ENCODE measurements at places on chromosomes 16 and 17.
A peak's percentile ranks its signal among the peaks of the same experiment; 100 is the strongest.

- no peak for DNase-seq
Observed at GRCh38 chr17:80633994-80634566, 89.4 kb downstream of the RPTOR start.

GRCh38 chr16:8564934-8565345, 25.4 kb downstream of the TMEM114 start:
- DNase-seq: no peak

GRCh38 chr17:19004421-19005136, at the start of gene FAM83G:
Gene FAM83G (minus strand): TSS chr17:19004764. CDS start chr17:19004041, 723 bp downstream.
- DNase-seq: peak; percentile 82

DNA sequence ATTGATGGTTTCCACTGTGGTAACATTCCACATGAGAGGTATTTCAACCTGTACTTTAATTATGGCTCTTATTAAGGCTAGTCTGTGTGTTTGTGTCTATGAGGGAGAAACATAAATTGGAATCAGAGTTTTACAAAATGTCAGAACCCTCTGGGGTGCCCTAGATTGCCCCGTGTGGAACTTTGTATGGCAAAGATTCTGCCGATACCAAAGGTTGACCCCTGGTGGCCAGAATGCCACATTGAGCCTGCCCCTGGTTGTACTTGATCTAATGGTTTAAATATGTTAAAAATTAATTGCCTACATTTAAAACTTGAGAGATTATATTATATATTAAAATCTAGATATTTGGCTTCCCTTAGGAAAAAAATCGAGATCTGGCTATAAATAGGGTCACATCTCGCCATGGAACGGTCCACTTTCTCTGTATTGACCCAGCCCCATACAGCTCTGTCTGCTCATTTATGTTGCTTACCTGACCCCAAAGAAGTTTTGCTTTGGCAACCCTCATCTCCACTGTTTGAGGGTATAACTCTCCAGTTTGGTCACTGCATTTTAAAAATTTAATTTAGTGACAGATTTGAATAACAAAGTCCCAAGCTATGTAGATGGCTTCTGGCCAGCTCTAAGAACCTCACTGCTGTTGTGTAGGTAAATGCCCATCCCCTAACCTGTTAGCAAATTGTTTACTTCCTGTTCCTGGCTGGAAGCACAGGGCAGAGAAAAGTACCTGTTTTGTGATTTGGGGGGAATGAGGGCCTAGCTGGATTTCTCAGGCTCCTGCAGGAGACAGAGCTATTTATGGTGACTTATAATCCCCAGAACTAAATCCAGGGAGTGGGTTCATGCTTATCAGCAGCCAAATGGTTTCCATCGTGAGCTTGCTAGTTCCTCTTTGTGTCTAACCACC, 95.0 kb downstream of the PLCG2 start:
- no peak for DNase-seq

DNA sequence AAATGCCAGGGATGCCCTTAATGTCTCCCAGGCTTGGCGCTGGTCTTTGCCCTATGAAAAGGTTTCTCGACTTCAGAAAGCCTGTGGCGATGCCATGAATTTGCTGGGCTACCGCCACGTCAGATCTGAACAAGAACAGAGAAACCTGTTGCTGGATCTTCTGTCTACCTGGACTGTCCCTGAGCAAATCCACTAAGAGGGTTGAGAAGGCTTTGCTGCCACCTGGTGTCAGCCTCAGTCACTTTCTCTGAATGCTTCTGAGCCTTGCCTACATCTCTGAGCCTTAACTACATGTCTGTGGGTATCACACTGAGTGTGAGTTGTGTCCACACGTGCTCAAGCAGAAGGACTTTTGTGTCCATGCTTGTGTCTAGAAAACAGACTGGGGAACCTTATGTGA, 11.4 kb downstream of the CHST4 start:
- DNase-seq: no peak

DNA sequence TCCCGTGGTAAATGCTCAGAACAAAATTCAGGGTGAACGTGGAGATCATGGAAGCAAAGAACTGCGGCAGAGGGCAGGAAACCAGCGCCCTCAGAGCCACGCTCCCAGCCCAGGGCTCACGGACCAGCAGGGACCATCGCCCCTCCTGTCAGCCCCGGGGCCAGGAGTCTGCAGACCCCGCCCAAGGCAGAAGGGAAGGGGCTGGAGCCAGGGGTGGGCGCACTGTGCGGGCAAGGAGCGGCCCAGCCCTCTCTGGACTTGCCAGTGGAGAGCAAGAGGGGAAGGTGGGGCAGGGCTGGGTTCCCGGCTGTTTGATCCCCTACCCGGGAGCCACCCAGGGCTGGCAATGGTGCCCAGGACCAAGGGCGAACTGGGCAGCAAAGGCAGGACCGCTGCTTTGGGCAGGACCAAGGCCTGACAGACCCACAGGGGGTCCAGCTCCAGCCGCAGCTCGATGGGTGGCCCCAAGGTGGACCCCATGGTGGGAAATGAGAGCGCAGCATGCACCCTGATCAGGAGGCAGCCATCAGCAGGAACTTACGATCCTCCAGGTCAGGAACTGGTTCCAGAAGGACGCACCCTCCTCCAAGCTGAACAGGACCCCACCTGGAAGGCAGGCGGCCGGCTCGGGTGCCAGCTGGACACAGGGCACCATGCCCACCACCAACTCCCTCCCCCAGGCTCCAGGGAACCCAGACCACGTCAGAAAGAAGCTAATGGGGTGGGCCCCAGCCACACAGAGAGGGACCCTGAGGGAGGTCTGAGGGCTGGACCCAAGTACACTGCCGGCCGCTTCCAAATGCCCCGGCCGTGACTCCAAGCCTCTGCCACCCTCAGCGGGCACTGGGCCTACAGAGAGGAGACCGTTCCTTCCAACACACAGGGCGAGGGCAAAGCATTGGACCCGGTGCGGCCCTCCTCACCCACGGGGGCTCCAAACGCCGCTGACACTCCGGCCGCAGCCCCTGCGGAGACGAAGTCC, 11.1 kb upstream of the CCDC154 start:
- DNase-seq: no peak

DNA sequence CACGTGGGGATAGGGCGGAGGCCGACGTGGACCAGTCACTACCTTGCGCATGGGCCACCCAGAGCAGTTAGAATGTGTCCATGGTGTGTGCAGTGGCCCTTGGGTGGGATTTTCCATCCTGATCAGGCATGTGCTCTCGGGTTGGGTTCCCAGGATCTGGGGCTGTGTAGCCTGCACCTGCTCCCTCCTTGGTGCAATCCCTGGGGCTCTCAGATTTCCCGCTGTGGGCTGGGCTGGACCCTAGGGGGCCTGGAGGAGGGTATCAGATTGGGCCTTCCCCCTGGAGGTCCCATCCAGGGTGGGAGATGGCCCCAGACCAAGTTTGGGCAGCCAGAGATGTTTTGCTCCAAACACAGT, 1.3 kb downstream of the SMTNL2 start:
- no peak for DNase-seq

DNA sequence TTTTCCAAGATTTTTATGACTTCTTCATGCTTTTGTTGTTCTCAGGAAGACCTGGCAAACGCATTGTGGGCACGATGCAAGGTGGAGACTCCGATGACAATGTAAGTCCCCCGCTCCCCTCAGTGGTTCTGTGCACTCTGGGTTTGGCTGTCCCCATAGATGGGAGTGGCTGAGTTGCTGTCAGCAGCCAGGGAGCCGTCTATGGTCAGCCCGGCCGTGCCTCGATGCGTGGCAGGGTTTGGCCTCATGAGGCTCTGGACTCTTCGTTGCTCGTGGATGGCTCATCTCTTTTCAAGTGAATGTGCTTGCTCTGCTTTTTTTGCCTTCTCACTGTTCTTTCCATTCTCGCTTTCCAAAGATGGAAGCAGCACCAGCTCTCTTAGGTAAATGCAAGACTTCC, 31.9 kb downstream of the CLUAP1 start:
- no peak for DNase-seq

DNA sequence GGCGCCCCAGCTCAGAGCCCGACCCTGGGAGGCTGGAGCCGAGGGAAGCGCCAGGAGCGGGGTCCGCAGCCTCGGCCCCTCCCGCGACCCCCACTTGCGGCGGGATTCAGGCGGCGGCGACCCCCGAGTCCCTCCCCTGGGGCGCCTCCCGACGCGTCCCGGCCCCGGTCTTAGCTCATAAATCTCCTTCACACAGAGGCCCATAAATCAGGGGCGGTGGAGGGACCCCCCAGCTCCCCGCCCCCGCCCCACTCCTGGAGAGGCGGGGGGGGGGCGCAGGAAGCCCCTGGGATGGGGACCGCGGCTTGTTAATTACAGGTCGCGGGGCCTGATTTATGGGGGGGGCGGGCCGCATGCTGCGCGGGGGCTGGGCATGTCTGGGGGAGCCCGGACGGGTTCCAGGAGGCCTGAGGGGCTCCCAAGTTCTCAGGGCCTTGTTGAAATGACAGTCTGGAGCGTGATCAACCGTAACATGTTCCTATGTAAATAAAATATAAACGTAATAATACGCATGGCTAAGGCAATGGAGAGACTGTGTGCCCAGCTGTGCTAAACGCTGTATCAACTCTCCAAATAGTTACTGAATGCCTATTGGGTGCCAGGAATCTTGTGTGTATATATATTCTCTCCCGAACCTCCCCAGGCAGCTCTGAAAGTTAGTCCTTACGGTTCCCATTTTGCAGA, 10.0 kb upstream of the BHLHA9 start:
- DNase-seq: no peak

GRCh38 chr17:20302246-20302917, 165.0 kb downstream of the LGALS9B start:
- DNase-seq: no peak

- no peak for DNase-seq
Observed at GRCh38 chr17:9309216-9309615, 266.4 kb downstream of the STX8 start.

DNA sequence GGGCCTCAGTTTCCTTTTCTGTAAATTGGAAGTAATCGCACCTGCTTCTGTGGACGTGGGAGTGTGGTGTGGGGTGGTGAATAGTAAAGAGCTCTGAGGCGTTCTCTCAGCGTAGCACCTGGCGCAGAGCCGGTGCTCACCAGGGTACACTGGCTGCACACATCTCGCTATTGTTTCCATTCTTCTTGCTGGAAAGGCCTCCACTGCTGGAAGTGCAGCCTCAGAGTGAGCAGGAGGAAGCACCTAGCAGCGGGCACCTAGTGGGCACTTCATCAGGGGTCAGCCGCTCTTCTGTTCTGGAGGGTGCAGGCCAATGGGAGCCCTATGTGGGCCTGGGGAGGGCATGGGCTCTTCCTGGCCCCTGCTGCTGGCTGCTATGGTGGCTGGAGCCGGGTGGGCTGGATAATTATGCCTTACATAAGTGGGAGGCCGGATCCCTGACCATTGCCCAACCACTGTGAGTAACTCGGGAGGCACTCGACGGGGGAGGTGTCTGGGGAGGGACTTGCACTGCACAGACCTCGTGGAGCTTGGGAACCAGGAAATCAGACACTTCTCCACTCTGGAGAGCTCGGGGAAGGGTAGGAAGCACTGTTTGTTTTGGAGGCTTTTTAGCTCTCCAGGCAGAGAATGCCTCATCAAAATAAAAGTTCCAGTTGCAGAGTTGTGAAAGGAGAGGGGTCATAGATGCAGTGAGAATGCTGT, 1.7 kb downstream of the MAP2K3 start:
- DNase-seq: no peak

- no peak for DNase-seq
Observed at GRCh38 chr17:78774453-78774852, 7.6 kb downstream of the CYTH1 start.

DNA sequence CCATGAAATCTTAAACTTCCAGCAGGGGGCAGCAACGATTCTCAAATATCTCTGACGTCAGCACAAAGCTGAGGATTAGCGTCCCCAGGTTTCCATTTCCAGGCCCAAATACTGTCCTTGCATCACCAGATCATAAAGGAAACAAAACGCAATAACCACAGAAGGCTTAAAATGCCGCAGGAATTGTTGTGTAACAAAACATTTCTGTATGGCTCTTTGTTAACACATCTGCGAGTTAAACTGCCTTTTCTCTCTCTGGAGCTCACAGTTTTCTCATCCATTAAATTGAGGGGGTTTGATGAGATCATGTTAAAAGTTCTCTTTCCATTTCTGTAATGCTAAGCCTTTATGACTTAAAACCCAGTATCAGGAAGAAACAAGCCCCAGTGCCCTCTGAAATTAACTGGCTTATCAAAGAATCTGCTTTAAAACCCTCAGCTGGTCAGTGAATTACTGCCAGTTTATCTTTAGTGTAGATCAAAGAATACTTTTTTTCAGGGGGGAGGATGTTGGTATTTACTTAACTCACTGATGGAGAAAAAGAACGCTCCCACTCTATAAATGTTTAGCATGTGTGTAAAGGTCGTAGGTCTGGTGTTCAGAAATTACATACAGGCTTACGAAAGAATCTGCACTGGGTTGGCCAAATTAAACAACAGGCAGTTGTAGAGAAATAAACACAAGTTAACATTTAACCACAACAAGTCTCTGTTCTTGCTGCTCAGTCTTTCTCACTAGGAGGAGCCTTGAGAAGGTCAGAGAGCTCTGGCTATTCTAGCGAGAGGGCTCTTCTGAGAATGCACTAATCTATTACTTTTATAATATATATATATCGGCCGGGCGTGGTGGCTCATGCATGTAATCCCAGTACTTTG, 10.6 kb upstream of the TERF2 start:
- DNase-seq: peak; percentile 58

- no peak for DNase-seq
Observed at GRCh38 chr17:45848868-45849535, 4.3 kb downstream of the SPPL2C start.

DNA sequence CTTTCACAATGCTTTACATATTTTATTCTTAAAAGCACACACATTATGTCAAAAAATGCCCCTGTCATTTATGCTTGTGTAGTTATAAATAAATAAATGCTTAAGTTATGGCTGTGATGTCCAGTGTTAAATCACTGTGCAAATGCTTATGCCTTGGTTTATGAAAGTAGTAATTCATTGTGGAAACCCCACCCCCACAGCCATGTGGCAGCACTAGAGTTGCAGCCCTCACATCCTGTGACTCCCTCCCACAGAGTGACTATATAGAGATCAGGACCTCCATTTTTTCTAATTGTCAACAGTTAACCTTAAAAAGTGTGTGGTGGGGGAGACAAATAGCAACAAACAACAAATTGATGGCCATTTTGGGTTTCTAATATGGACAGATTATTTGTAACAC, 2.4 kb downstream of the SKAP1 start:
- DNase-seq: peak; percentile 73

- no peak for DNase-seq
Observed at GRCh38 chr16:82979406-82980111, 352.8 kb downstream of the CDH13 start.

- DNase-seq: no peak
Observed at GRCh38 chr17:81309140-81309858, 14.2 kb upstream of the SLC38A10 start.
